Activated T-cell treated with anti-CD3 and anti-CD28 coated beads, Interleukin-2, amount 50 U/mL, for 4 hours (primary cell): ENCODE measurements at places on chromosomes 11 and 22.

DNA sequence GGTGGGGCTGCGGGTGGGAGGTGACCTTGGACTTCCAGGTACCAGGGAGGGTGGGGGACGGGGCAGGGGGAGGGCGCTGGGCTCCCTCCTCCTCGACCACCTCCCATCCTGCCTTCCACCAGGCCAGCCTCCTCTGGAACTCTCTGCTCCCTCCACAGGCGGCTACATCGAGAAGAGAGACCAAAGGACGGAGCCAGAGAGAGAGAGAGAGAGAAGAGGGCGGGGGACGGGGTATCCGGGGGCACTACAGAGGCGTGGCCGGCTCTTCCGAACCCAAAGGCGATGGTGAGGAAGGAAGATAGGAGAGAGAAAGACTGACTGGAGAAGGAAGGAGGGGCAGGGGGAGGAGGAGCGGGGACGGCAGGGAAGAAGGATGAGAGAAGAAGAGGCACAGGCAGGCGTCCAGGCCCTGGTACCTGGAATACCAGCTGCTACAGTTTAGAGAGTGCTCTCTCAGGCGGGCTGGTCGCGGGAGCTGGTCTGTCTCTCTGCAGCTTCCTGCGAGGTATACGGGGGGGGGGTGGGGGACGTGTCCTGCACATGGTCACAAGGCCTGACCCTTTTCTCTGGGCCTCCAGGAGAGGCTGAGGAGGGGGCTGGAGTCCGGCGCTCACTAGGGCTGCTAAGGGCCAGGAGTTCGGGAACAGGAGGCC, 38.0 kb downstream of the IGSF9B start:
- no peak for DNase-seq

- no peak for DNase-seq
Observed at GRCh38 chr11:32464078-32464477, 28.7 kb upstream of the WT1 start.

GRCh38 chr11:128921793-128922192, 20.9 kb downstream of the TP53AIP1 start:
- no peak for DNase-seq

GRCh38 chr11:36149538-36150242, 139.5 kb downstream of the COMMD9 start:
- no peak for DNase-seq

- no peak for DNase-seq
Observed at GRCh38 chr11:86219311-86220193, 25.0 kb upstream of the EED start.

DNA sequence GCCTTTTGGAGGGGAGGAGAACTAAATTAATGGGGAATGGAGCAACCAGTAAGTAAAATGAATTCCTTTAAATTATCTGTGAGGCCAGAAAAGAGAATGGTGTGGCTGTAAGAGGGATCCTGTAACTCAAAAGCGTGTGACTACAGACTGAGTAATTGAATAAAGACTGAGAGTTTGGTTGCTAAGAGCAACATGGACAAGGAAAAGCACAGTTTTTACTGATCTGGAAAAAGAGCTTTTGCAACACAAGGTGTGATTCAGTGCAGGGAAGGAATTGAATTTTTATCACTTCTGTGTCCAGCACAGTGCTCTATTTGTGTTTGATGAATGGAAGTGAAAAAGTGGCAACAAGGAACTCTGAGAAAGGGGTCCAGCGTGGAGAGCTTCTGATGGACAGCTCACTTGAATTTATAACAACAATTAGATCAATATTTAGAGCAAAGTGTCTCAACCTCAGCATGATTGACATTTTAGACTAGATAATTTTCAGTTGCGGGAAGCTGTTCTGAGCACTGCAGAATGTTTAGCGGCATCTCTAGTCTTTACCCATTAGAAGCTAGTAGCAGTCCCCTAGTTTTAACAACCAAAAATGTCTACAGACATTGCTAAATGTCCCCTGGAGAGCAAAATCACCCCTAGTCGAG, 202.8 kb upstream of the BDNF start:
- no peak for DNase-seq

DNA sequence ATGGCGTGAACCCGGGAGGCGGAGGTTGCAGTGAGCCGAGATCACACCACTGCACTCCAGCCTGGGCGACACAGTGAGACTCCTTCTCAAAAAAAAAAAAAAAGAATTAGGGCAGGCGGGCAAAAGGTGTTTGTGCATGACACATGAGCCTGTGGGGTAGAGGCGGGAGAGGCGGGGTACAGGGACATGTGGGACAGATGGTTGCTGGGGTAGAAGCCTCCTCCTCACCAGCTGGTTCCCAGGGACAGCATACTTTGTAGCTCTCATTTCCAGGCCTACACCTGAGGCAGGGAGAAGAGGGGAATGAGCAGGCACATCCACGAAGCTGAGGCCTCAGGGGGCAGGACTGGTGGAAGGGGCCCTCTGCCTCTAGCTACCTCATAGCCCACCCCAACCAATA, 23.7 kb downstream of the YWHAH start:
- DNase-seq = no peak

DNA sequence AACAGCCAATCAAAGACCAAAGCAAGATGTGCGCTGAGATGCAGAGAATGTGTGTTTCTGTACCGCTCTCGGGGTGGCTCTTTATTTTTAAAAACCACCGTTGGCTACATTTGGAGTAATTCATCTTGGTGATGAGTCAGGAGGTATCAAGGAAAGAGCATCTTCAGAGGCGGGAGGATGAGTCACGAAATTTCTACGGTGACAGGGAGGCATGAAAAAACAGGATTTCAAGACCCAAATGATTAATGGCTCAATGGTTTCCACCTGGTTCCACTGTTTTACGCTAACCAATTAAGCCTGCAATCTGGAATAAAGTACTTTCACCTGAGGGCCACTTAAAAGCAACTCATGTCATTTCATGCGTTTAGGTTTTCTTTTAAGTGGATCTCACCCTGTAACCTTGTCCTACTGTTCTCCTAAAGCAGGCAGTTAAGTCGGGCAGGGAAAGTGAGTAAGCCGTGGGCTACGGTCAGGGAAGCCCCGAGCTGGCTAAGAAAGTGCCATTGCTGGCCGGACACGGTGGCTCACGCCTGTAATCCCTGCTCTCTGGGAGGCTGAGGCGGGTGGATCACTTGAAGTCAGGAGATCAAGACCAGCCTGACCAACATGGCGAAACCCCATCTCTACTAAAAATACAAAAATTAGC, 74.6 kb downstream of the CELSR1 start:
- no peak for DNase-seq

GRCh38 chr11:75147191-75147874, 3.6 kb upstream of the SLCO2B1 start:
- DNase-seq = no peak

- DNase-seq = no peak
Observed at GRCh38 chr11:62138630-62139425, 15.0 kb downstream of the INCENP start.

- no peak for DNase-seq
Observed at GRCh38 chr11:99537681-99538080, 516.9 kb downstream of the CNTN5 start.

- no peak for DNase-seq
Observed at GRCh38 chr11:28757725-28758515, 649.7 kb downstream of the METTL15 start.

GRCh38 chr11:118933486-118933885, 7.8 kb upstream of the BCL9L start:
- DNase-seq = no peak

- DNase-seq = no peak
Observed at GRCh38 chr11:63099555-63099954, 44.5 kb downstream of the SLC22A24 start.

DNA sequence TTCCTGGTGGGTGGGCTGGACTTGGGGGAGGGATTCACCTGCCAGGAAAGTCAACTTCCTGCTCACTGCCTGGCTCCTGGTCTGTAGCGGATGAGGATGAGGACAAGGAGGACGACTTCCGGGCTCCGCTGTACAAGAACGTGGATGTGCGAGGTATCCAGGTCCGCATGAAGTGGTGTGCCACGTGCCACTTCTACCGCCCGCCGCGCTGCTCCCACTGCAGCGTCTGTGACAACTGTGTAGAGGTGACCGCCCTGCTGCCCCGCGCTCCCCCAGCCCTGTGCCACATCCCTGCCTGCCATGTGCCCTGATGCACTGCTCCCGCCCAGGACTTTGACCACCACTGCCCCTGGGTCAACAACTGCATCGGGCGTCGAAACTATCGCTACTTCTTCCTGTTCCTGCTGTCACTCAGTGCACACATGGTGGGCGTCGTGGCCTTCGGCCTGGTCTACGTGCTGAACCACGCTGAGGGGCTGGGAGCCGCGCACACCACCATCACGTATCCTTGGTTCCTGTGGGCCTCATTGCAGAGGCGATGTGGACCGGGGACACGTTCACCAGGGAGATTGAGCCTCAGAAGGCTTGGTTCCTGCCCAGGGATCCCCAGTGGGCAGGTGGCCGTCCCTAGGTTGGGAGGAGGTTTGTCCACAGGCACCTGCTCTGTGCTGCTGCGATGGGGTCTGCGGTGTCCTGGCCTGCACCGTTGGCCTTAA, 7.9 kb downstream of the ZDHHC8 start:
- no peak for DNase-seq

- no peak for DNase-seq
Observed at GRCh38 chr22:49527611-49528419, 299.9 kb downstream of the BRD1 start.

DNA sequence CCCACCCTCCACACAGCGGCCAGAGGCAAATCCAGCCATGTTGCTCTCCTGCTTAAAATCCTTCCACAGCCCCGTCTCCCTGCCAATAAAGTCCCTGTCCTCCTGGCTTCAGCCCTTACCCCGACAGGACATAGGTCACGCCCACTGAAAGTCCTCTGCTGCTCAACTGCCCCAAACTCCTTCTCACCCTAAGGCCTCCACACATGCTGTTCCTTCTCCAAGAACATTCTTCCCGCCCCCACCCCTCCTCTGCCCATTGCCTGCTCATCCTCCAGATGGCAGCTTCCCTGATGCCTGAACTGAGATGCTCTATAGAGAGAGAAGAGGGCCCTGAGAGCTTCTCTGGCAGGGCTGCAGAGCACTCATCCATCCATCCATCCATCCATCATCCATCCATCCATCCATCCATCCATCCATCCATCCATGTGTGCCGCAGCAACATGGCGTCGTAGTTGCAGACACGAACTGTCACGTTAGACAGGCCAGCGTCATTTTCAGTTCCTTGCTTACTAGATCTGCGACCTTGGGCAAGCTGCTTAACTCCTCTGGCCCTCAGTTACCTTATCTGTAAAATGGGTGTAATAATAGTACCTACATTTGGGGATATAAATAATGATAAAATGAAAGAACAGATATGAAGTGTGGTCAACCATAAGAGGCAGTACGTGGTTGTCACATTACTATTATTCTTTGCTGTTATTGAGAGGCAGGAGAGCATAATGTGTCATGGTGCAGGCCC, 9.4 kb downstream of the NPTXR start:
- no peak for DNase-seq

DNA sequence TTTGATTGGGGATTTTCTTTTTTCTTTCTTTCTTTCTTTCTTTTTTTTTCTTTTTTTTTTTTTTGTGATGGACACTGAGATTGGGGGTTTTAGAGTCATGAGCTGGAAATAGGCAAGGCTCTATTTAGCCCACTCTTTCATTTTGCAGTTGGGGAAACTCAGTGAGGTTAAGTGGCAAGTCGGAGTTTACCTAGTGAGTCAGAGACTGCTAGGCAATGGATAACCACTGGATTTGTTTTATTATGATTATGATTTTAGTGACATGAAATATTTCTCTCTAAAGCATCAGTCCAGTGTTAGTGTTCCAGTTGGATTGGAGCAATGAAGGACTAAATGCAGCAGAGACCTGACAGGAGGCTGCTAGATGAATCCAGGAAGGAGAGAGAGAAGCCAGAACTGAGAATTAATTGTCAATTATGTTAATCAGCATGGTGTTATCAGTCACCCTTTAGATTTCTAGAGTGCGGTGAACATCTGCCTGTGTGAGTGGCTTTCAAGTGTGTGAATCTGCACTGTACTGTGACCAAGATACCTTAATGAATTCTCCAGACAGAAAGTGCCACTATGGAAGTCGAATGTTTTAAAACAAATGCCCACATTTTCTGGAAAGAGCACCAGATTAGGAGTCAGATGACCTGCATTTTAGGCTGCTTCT, 10.9 kb downstream of the BMAL1 start:
- no peak for DNase-seq

- DNase-seq = no peak
Observed at GRCh38 chr11:125959931-125960330, 14.1 kb downstream of the VSIG10L2 start.

- DNase-seq = no peak
Observed at GRCh38 chr11:118091690-118092089, 4.9 kb upstream of the SMIM35 start.

- DNase-seq = no peak
Observed at GRCh38 chr22:41535244-41535643, 9.0 kb downstream of the POLR3H start.

GRCh38 chr11:63993993-63994392, 7.8 kb downstream of the OTUB1 start:
- no peak for DNase-seq
